Activated T-cell treated with anti-CD3 and anti-CD28 coated beads for 48 hours (primary cell): ENCODE measurements at places on chromosomes 4 and X.

DNA sequence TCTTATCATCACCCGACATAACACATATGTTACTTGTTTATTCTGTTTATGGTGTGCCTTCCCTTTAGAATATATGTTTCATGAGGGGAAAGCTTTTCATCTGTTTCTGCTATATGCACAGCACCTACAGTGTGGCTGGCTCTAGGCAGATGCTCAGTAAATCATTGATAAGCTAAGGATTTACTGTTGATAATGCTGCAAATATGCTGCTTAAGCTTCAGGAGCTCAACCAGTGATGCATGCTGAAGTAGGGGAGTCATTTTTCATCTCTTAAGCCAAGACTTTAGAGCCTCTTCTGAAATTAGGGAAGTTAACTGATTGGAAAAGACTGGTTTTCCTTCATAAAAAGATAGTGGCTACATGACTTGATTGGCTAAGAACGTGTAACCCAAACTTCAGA lies 16.4 kb downstream of the FAT4 start:
- DNase-seq: no peak

- no peak for DNase-seq
Measured at GRCh38 chr4:88041626-88042025, 34.2 kb downstream of the PKD2 start.

- DNase-seq: no peak
Measured at GRCh38 chr4:187149229-187149945, 425.7 kb upstream of the FAT1 start.

DNA sequence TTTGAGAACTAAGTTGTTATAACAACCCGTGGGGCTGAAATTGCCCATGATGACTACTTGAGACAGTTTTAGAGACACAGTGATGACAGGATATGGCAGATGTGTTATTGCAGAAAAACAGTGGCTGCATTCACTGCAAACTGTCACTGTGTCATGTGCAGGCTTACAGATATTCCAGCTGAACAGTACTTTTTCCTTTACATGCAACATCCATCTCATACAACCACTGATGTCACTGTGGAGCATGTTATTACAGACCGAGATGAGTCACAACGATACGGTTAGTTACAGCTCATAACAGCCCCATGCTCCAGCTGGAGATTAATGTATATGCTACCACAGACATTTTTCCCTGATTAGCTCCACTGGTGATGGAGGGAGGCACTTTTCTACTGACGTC lies 207.4 kb downstream of the TMA16 start:
- DNase-seq: no peak

DNA sequence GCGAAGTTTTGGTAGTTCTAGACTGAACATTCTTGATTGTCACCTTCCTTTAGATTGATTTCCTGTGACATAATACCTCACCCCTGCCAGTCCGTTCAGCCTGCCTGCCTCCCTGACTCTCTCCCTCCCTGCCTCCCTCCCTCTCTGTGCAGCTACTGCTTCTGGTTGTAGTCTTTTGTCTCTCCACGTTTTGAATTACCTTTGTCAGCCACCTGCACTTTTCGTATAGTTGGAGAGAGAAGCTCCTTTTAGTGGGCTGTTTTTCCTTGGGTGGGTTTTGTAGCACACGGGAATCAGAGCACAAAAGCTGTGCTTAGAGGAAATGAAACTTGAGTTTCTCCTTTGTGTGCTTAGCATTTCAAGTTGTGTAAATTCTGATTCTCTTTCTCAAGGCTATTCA lies 32.6 kb upstream of the MSMO1 start:
- no peak for DNase-seq

DNA sequence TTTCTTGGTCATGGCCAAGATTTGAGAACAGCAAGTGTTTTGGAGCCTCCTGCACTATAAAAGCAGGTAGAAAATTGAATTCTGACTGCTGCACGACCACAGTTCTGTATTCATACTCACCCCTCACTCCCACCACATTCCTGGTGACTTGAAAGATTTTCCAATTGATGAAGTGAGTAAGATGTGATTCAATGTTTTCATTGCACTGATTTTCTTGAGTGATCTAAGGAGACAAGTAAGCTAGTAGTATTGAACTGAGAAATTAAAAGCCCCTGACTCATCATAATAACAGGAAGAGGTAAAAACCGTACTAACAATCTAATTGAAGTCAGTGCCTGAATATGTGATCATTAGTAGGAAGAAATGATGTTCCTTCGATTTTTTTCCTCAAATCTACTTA lies 6.1 kb upstream of the SEC24D start:
- DNase-seq: no peak

GRCh38 chr4:94338681-94339351 lies 3.8 kb downstream of the HPGDS start:
- no peak for DNase-seq
